ENCODE measurements at places on chromosomes 1 and 21.

DNA sequence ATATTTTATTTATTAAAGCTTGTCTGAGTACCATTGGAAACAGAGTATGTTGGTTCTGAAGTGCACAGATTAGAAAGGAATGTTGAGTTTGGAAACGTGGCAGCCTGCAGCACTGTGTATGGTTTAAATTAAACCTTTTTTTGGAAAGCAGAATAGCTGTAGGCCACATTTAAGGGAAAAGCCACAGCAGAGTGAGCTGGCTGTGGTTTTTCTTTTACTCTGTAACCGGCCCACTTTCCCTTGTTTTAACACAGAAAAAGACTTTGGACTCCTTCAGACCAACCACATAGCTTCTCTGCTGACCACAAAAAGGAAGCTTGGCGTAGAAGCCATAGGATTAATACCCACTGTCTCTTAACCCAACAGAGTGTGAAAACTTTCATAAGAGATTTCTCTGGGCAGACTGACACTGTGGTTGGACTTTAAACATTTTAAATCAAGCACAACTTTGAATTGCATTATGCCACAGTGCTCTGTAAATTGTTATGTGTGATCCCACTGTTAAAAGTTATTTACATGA is 75.2 kb downstream of the NFIA start:
- peak; percentile 94 for DNase-seq

- DNase-seq: no peak
Measured at GRCh38 chr1:245338485-245338877, 183.7 kb downstream of the KIF26B start.

DNA sequence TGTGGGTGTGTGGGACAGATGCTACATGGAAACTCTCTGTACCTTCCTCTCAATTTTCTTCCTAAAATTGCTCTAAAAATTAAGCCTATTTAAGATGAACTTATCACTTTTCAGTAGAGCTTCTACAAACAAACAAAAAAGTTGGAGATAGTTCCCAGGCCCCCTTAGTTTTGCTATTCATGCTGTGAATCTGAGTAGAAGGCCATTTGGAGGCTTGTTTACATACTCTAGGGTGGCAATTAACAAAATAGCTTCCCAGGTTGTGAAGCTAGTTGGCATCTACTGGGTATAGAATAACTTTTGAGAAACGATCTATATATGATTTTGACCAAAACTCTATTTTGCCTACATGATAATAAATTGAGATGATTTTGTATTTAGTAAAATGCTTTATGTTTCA is 541.4 kb upstream of the B3GALT2 start:
- DNase-seq: no peak

DNA sequence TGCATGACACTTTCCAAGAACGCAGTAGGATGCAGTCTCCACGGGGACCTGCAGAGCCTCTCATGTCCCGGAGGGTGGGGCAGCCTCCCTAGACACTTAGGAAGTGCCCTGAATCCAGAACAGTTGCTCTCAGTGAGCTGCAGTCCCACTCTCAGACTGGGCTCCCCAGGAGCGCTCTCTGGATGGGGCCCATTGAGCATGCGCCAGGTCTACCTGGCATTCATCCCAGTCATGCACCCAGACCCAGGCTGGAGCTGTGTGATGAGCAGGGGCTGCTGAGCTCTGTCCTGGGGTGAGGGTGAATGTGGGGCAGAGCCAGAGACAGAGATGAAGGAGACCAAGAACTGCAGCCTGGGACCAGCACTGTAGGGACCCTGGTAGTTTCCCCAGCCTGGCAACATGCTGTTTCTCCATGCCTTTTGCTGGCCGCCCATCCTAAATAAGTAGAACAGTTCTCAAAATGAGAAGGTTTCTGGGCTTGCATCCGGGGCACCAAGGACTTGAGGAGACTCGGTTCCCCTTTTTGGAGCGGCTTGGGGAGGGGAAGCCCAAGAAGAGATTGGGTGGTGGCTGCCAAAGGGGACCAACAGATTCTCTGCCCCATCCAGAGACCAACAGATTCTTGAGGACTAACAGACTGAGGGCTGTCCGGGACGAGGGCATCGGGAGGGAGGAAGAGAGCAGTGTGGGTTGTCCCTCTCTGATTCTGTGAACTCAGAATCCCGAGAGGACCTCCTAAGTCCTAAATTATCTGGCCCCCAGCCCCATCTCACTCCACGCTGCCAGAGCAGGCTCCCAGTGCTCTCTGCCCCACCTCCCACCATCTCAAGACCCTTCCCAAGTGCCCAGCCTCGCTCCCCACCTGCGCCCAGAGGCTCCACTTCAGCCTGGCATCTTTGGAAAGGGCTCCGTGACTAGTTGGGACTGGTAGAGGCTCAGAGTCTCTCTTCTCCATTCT is 1.0 kb upstream of the PGLYRP4 start:
- no peak for DNase-seq

DNA sequence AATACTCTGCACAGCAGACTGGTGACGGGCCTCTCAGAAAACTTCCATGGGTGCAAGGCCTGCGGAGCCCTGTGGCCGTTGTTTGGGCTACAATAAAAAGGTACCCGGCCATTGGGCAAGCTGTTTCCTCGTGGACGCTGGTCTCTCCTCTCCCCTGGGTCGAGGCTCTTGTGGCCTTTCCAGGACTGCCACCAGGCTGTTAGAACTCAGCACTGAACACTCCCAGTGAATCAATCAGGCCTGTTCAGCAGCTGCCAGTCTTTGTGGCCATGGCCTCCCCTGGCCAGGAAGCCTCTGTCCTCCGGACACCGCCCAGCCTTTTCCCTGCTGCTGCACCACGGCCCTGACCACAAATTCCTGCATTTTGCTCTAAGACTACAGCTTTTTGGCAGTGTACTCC is 33.0 kb upstream of the ACTRT2 start:
- no peak for DNase-seq

DNA sequence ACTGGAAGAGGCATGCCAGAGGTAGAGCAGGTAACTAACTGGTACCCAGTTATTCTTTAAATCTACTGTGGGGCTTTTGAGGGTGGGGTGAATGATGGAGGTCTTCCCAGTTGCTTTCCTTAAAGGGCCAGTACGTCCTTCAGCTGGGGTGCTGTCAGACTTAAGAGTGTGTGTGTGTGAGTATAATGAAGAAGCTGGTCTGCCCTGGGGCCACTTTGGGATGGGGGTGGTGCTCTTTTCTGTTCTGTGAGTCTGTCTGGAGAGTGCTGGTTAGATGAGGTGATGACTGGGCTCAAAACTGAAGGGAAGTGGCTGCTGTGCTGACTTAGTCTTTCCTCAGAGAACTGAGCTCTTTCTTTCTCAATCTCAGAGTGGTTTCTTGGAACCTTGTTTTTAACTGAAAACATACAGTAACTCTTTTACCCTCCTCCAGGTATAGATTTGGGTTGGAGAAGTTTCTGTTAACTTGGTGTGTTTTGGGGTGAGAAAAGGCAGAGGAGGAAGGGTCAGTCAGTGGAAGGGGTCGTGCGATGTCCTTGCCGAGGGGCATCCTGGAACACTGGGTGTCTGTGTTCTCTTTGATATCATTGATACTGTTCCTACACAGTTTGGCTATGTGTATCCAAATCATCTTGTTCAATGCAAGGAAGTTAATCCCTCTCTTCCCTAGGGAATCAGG is 746 bp downstream of the MACF1 start:
- peak; percentile 19 for DNase-seq

- no peak for DNase-seq
Measured at GRCh38 chr1:226074046-226074445, 11.5 kb downstream of the H3-3A start.

DNA sequence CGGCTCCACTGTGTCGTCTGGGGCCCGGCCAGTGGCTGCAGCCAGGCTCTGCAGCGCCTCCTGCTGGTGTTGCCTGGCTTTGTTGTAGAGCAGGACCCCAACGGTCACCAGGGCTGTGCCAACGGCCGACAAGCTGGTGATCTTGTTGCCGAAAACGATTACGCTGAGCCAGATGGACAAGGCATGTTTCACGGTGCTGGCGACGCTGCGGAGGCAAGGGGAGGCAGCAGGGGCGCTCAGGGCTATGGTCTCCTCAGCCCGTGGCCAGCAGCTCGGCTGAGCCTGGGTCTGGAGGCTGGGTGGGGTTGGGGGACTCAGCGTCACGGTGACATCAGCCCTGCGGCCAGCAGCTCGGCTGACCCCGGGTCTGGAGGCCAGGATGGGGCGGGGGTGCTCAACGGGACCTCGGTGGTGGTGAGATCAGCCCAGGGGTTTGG is 7.0 kb upstream of the CDK11B start:
- DNase-seq: no peak

- no peak for DNase-seq
Measured at GRCh38 chr1:55820501-55820900, 605.3 kb upstream of the USP24 start.

DNA sequence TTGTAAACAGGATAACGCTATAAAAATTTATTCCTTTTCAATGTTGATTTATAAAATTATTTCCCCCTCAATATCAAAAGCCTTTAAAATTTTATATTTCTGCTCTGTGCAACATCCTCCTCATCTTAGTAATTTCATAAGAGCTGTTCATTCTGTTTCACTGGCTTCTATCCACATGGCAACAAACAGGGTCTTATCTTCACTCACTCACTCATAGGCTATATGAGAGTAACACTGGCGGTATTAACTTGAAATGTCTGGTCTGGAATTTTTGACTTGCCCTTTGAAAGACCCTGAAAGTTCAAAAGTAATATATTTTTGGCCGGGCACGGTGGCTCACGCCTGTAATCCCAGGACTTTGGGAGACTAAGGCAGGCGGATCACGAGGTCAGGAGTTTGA is 77.4 kb upstream of the KRTAP11-1 start:
- no peak for DNase-seq

DNA sequence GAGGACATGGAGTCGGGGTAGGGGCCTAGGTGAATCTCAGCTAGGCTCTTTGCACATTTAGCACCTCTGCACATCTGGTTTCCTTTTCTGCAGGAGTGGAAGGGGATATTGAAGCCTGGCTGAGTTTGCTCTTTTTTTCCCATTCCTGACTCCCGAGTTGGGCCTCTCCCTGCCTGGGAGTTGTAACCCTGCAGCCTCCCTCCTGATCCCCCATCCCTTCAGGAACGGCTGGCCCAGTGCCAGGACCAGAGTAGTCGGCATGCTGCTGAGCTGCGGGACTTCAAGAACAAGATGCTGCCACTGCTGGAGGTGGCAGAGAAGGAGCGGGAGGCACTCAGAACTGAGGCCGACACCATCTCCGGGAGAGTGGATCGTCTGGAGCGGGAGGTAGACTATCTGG is 836 bp downstream of the OLFML3 start:
- DNase-seq: no peak

DNA sequence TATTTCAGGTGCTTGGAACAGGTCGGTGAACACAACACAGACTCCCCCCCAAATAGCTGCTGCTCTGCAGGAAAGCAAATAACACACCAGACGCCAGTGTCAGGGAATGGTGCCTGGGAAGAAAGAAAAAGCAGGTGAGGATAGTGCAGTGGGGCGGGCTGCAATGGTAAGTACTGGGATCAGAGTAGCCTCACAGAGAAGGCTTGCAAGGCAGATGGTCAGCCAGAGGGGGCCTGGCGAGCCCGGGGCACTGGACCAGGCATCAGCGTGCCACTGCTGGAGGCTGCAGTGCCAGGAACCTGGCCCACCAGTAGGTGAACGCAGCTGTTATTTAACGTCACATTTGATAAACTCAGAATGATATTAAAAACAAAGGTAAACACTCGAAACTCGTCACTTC is 60.0 kb downstream of the POFUT2 start:
- DNase-seq: no peak

DNA sequence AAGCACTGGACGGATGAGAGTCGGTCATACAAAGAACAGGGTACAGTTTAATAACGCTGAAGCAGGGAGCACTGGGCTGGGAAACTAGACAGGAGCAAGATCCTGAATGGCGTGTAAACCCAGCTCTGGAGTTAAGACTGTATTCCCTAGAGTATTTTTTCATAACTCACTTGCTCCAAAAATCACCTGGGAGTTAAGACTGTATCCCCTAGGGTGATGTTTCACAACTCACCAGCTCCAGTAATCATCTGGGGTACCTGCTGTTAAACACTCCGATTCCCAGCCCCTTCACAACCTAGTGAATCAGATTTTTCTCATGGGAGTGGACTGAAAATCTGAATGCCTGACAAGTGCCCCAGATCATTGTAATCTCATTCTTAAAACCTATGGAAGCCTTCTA is 123.2 kb downstream of the MAB21L3 start:
- DNase-seq: no peak

DNA sequence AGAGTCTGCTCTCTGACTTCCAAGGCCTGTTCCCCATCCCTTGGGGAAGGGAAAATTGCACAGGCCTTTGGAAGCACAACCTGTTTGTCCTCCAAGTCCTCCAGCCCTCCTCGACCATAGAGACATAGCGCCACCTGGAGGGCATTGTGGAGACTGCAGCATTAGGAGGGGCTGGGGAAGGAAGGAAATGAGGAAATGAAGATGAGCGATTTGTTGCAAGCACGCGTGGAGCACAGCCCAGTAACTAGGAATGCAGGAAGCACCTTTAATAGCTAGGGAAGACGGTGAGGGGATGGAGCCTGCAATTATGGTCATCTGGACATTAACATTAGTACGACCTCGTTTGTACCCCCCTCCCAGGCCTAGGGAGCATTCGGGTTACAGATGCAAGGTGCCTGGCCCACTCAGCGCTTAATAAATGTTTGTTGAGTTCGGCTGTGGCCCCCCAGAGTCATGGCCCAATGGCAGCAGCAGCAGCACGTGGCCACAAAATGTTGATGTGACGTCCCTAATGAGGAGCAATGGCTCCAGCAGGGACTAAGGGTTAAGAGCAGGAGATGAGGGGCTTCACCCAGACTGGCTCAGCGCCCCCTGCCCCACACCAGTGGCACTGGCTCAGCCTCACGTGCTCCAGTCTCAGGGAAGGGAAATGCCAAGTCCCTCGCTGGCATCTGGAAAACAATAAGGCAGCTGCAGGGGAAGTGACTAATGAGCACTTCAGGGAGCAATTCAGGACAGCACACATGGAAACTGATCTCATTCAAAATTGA is 8.0 kb upstream of the CAMK2N1 start:
- peak; percentile 55 for DNase-seq

DNA sequence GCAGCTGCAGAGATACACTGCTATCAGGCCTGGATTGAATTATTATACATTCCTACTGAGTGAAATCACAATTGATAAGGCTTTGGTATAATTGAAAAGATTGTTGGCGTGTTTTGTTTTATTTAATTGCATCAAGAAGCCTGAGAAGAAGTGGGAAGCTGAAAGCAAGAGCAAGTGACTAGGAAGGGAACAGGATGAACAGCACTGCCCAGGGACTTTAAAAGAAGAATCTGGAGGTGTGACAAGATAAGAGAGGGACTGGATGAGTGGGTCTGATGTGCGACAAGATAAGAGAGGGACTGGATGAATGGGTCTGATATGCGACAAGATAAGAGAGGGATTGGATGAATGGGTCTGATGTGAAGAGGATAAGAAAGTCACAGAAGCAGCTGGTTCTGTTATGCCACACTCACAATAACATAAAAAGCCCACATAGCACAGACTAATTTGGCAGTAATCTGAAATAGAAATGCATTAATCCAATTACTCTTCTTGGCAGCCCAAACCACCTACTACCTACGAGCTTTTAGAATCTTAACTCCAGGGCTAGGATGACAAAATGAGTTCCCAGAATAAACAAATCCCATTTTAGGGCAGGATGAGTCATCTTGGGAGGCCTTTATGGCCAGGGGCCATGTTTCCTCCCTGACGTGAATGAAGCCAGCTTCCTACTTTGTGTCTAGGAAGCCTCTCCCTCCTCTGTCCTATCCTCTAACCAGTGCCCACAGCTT is 129.7 kb downstream of the DUSP10 start:
- DNase-seq: peak; percentile 53
